Fibroblast of gingiva (primary cell): ENCODE measurements at places on chromosomes 7 and 10.
A peak's percentile ranks its signal among the peaks of the same experiment; 100 is the strongest.

GRCh38 chr10:131448171-131448570 is 136.7 kb upstream of the TCERG1L start:
- DNase-seq, result no peak

DNA sequence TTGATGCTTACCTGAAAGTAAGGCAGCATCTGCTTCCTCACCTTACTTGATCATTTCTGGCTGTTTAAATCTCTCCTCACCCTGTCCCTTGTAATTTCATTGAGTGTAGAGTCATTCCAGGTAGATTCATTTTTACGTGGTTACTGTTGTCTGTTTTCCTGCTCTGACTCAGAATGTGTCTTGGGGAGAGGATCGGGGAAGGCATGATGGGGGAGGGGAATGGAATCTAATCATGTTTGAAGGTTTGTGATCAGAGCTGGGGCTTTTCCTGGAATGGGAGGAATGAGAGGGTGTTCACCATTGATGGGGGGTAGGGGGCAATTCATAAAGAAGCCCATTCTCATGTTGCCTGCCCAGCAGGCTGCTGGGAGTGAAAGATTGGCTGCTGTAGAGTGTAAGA is 18.7 kb downstream of the SEC24C start:
- DNase-seq, result no peak

- DNase-seq, result no peak
Observed at GRCh38 chr7:83001362-83002040, 161.2 kb downstream of the PCLO start.

GRCh38 chr7:29987811-29988317 is 1.7 kb downstream of the SCRN1 start:
- peak; percentile 83 for DNase-seq

- DNase-seq, result no peak
Observed at GRCh38 chr10:127092916-127093315, 103.5 kb downstream of the INSYN2A start.
